Memory B cell (primary cell): ENCODE measurements at places on chromosomes 7 and 10.

- no peak for DNase-seq
Observed at GRCh38 chr10:103711351-103711994, 143.9 kb downstream of the SH3PXD2A start.

GRCh38 chr10:75916906-75917305 is 485.5 kb downstream of the LRMDA start:
- no peak for DNase-seq

DNA sequence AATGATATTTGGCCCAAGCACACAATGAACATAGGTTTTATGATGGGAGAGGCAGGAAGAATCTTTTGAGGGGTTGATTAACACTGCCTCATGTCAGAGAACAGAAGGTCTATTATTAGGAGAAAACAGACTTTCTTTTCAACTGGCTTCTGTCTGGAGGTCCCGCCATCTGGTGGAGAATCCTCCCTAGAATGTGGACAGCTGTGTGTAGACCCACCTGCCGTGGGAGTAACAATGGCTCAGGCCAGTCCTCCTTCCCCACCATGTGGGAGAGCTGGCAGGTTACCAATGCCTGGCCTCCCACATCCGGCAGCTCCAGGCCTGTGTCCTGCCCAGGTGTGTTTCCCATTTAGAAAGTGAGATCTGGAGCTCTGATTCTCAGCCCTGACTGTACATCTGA is 70.4 kb upstream of the AOAH start:
- DNase-seq: no peak

GRCh38 chr7:33981671-33982424 is 76.5 kb downstream of the BMPER start:
- DNase-seq: no peak

GRCh38 chr7:22219036-22219435 is 137.9 kb downstream of the RAPGEF5 start:
- no peak for DNase-seq

DNA sequence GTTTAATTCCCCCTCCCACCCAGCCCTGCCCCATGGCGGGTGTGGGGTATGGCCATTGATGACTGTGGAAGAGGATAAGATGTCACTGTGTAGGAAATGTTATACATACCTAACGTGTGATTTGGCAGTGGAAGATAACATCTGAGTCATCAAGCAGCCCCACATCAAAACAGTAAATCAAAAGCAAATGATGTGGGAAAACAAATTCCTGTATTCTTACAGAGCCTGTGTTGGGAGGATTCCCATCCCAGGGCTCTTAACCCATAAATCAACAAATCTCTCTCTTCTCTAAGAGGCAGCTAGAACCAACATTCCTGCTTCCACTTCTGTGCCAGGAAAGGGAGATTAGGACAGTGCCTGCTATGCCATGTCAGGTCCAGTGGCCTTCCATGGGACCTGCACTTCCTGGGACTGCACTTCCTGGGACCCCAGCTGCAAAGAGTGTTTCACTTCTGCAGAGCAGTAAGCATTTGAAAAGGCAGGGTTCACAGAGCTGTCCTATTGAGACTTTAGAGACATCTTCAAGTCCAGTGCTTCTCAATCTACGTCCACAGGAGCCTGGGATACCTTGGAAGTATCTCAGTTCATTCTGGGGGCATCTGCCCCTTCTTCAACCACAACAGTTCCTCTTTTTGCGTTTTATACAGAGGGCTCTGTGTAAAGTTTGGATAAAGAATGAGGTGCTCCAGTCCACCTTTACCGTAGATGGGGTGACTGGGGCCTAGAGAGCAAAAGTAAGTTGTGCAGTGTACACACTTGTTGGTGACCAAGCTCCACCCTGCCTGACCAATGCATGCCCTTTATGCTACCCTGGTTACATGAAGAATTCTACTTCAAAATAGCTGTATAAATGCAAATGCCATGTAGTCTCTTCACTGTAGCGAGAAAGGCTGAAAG is 45.7 kb downstream of the ATXN7L1 start:
- DNase-seq: no peak

GRCh38 chr10:62637249-62638061 is 167.1 kb upstream of the ADO start:
- DNase-seq: peak; percentile 47

DNA sequence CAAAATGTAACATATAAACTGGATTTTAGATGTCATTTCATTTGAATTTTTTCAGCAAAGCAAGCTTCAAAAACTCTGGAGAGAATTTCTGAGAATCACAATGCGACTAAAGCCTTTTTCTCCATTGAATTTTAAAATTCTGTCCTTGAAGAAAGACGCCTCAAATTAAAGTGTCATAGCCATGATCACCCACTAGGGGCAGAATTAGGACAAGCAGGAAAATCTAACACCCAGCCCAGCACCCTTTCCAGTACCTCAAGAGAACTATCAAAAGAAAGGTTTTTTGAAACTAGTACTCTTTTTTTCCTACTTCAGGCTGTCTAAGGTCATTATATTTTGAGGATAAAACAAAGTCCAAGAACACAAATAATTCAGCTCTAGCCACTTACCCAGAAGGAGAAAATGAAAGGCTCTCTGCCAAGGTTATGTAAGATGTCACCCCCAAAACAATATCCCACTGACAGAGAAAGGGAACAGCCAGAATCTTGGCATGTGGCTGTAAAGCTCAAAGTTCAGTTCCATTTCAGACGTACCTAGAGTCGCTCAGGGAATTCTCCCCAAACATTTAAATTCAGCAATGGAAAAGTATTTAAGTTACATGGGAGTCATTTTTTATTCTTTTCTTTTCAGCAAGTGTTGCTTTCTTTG is 299.4 kb downstream of the SNX13 start:
- DNase-seq: no peak

GRCh38 chr10:106493751-106494150 is 670.8 kb downstream of the SORCS1 start:
- DNase-seq: no peak

GRCh38 chr7:155808549-155809331 is 3.5 kb downstream of the SHH start:
- no peak for DNase-seq

GRCh38 chr7:40704172-40704571 is 569.4 kb downstream of the SUGCT start:
- no peak for DNase-seq

DNA sequence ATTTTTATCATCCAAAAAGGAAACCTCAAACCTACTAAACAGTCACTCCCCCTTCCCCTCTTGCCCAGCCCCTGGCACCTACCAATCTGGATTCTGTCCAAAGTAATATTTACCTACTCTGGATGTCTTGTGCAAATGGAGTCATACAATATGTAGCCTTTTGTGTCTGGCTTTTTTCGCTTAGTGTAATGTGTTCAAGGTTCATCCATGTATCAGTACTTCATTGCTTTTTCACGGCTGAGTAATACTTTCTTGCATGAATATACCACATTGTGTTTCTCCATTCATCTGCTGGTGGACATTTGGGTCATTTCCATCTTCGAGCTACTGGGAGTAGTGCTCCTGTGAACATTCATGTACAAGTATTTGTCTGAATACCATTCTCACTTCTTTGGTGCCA is 113.6 kb downstream of the EEPD1 start:
- DNase-seq: no peak

DNA sequence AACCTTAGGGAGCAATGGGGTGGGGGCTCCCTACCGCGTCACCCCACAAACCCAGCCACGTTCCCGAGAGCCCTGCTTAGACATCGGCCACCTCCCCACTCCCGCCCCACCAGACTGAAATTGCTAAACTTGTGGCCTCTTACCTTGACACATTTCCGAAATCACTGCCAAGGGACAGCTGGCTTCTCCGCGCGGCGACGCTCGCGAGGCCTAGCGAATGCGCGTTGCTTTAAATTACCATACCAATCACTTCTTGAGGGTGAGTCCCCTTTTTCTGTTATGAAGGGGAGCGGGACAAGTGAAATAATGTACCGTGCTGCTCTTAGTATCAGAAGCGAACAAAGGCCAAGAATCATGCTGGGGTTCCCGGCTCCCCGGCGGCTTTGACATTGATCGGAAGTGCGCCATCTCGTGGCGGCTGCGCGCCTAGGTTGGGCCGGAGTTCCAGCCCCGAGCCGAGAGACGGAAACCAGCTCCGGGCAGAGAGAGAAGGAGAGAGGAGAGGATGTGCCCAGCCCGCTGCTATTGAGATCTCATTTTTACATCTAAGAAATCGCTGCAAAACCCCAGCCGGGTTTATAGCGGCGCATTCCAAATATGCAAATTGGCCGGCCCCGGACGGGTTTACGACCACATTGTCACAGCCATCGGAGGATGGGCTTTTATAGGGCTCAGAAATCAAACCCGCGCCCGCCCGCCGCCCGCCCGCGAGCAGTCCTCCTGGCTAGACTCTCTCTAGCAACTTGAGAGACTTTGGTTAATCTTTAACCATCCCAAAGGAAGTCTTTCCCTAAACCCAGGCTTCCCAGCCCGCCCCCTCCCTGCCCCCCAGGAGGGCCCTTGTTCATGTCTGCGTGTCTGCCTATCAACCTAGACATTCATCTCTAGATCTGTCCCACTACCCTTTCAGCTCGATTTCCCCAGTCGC is 5.3 kb downstream of the HOXA11 start:
- DNase-seq: no peak

- no peak for DNase-seq
Observed at GRCh38 chr10:87668324-87669074, 8.8 kb downstream of the PAPSS2 start.

GRCh38 chr7:5354460-5355232 is 69.0 kb downstream of the TNRC18 start:
- no peak for DNase-seq

GRCh38 chr7:158495786-158496185 is 91.8 kb downstream of the PTPRN2 start:
- no peak for DNase-seq

GRCh38 chr7:152424348-152425108 is 11.3 kb downstream of the KMT2C start:
- DNase-seq: no peak

GRCh38 chr7:6623589-6624245 is 8.3 kb downstream of the ZNF853 start:
- DNase-seq: no peak

- no peak for DNase-seq
Observed at GRCh38 chr10:60237977-60238758, 151.5 kb downstream of the ANK3 start.

- no peak for DNase-seq
Observed at GRCh38 chr7:34846976-34847375, 189.0 kb downstream of the NPSR1 start.

DNA sequence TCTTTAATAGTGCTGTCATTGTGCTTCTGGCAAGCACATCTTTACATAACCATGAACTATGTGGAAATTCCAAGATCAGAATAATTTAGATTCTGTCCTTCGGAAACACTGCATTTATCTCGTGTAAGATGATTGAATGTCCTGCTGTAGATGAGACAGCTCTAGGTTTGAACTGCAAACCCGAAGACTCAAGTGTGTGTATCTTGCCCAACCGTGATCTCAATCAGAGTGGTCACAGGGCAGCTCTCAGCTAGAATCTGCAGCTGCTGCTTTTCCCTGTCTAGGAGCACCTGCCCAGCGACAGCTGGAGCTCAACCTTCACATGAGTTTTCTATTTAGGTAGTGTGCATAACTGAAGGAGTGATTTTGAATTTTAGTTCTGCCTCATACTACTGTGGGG is 17.5 kb upstream of the KIF20B start:
- no peak for DNase-seq

- no peak for DNase-seq
Observed at GRCh38 chr10:126224967-126225671, 163.2 kb downstream of the ADAM12 start.

DNA sequence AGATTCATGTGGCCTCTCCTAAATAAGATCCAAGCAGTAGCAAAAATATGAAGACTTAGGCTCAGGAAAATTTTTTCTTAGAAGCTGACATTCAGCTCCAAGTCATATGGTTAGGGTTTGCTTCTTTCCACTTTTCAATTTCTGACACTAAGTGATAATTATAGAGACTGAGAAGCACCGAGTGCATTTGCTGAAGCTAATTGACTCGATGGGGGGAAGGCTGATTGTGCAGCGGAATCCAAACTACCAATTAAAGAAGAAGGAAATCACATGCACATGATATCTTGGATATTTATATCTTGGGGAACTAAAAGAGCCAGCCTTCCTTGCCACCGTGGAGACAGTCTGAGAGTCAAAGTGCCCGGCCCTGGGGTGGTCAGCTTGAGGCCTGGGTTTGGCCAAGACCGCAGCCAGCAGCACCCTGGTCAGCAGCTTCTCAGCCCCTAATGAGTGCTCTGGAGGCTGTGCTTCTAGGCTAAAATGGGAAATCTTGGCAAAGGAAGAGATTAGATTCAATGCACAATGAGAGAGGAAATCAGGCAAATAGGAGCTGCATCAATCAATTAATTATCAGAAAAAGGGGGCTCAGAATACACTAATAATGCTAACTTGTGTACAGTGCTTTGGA is 589.3 kb downstream of the NRG3 start:
- DNase-seq: no peak

- DNase-seq: no peak
Observed at GRCh38 chr10:128576336-128576735, 450.1 kb upstream of the MKI67 start.

DNA sequence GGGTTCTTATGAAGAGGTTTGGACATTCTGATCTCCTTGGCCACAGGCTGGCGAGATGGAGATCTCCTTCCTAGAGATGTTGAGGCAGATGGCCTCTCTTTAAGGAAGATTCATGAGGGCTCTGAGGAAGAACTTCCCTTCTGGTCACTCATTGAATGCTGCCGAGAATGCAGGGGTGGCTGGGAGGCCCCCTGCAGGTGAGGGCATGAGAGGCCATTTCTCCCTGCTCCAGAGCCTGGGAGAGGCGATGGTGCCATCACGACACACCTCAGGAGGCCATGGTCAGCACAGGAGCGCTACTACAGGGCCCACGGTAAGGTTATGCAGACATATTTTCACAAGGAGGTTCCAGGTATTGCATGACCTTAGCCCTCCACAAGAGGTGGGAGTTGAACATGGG is 40.2 kb downstream of the CXCL12 start:
- no peak for DNase-seq

- DNase-seq: no peak
Observed at GRCh38 chr10:91610444-91610843, 22.4 kb downstream of the PPP1R3C start.

DNA sequence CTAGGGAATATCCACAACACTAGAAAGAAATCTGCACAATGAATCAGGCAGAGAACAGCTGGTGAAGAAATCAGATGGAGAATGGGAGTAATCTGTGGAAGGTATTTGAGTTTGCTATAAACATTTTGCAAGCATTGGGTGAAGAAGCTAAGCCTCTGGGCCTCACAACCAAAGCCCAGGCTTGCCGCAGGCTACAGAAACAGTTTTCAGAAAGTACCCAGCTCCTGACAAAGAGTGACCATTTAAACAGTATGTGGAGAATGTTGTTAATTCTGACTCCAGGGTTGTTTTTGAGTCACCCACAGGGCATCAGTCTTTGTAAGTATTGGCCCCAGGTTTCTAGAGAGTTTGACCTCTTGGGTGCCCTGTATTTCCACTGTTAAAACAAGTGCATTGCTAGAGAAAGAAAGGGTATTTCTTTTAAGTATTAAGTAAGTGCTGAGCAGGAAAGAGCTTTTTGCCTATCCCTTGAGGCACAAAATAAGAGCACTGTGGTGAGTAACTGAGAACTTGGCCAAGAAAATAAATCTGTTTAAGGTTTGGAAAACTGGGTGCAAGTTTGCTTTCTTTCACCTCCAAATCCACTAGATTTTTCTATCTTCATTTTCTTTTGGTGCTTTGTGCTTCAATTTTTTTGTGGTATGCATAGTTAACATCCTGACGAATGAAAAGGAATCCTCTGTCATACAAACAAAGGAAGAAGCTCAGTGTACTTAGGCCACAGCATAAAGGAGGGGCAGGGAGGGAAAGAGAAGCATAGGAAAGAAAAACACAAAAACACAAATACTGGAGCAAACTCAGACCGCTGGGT is 691.8 kb downstream of the SUGCT start:
- no peak for DNase-seq

- no peak for DNase-seq
Observed at GRCh38 chr7:42269161-42269560, 32.2 kb upstream of the GLI3 start.

- DNase-seq: no peak
Observed at GRCh38 chr7:15245831-15246230, 316.0 kb downstream of the AGMO start.
